C1 segment of cervical spinal cord (tissue), 14 donors: ENCODE measurements at places on chromosomes 16 and 17.
A peak's percentile ranks its signal among the peaks of the same experiment; 100 is the strongest.

DNA sequence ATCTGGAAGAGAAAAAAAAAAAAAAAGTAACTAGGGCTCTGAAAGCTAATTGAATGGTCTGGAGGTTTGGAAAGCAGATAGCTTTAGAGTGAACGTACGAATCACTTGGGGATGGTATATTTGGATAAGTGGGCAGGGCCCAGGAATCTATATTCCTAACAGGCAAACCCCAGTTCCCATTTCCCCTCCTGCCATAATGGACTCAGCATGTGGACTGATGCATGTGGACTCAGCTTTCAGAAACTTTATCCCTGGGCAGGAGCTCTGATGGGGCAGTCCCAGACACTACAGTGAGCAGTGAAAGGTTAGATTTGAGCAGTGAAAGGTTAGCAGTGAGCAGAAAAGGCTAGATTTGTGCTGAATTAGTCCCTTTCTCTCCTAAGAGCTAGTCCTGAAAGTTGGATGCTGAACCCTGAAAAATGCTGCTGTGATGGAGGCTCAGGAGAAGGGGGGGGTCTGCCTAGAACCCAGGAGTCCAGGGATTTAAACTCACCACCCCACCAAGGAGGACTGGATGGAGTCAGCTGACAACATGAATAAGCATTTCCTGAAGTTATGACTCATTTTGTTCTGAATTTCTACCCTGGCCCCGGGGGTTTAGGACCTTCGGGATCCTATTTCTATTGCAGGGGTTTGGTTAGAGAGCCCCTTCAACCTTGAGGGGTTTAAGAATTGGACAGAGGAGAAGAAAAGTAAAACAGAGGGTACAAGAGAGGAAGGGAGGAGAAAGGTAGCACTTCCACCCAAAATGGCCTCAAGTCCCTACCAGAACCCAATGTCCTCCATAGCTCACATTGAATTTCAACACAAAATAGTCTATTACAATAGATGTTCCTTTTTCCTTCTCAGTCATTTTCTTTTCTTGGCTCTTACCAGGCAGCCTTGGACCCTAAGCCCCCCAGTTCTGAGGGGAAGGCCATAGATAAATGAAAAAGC is 10.3 kb upstream of the FZD2 start:
- no peak for DNase-seq

GRCh38 chr16:4612977-4613635 is 1.6 kb downstream of the UBALD1 start:
- DNase-seq, result no peak

- no peak for DNase-seq
These were observed 9.4 kb upstream of the NPTX1 start for GRCh38 chr17:80485846-80486245.

- DNase-seq, result peak; percentile 19
These were observed 15.2 kb downstream of the KRT23 start for GRCh38 chr17:40922239-40922638.
